Activated naive CD8-positive, alpha-beta T cell treated with anti-CD3 and anti-CD28 coated beads for 36 hours (primary cell): ENCODE measurements at places on chromosomes 1 and 21. TPM values are rescaled to one million over a fixed set of nuclear protein-coding genes. Genes with fewer than 3 reads are reported as not detected.
A peak's percentile ranks its signal among the peaks of the same experiment; 100 is the strongest.

Gene SLC6A17
- 0.04 TPM for total RNA-seq

Gene CCNL2
- total RNA-seq: 91.6 TPM

DNA sequence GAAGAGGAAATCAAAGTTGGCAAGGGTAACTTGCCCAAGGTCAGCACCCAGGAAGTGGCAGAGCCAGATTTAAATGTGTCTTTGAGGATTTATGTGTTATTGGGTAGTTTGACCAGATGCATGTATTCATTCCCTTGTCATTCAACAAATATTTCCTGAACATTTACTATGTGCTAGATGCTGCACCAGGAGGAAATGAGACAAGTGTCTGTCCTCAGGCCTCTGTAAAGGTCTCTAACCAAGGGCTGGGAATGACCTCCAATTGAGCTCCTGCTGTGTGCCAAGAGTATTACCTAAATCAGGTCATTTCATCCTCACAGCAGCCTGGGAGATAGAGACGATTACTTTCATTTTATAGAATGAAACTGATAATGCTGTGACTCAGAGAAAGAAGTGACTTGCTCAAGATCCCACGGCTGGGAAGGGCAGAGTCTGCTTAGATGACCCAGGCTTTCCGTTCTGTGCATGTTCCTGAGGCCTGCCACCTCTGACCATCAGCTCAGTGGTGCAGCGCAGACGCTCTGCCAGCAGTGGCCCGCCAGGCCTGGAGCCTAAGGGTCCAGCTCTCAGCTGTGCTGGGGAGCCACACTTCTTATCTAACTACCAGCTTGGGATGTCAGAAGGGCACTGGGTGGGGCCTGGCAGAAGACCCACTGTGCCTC, 3.5 kb upstream of the TTC22 start:
- peak; percentile 55 for DNase-seq

DNA sequence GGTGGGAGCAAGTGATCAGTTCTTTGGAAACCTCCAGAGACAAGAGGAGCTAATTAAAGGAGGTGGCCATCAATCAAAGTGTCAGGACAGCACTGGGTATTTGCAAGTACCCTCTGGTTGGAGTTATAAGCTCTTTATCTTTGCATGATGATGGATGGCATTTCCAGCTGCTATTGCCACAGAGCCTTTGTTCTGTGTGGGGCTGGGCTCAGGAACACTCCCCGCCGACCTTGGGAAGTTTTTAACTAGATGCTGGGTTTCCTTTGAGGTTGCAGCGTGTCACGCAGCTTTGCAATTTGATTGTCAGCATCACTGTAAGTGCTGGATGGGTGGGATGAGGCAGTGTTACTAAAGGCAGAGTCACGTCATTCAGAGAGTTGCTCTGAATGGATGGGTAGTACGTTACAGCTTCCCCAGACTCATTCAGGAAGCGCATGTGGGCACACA, 68.9 kb downstream of the CNIH3 start:
- DNase-seq: no peak

DNA sequence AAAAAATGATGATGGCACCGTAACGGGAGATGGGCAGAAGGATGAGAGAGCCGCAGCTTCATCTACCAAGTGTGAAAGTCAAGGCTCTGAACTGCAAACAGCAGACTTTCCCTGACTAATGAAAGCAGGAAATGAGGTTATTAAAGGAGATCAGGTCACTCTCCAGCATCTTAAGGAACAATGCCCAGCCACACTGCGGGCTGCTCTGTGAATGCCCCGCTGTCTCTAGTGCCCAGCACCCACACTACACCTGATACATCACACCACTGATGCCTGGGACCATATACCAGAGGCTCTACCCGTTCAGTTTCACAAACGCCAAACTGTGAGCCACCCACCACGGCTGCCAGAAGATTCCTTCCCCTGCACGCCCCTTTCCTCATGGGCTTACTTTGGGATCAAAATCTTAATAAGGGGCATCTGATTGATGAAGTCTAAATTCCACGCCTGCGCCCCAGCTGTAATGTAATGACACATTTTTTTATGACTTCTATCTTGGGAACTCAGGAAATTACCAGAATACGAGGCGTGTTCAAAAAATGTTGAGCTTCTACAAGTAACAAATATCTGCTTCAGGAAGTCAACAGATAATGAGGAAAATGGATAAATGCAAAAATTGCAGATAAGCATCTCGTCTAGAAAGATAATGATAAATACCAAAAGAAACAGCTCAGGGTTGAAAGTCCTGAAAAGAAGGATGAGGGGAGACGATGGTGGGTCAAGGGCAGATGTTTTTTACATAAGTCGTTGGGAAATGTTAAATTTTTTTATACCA, 72.0 kb downstream of the MIS18A start:
- no peak for DNase-seq

DNA sequence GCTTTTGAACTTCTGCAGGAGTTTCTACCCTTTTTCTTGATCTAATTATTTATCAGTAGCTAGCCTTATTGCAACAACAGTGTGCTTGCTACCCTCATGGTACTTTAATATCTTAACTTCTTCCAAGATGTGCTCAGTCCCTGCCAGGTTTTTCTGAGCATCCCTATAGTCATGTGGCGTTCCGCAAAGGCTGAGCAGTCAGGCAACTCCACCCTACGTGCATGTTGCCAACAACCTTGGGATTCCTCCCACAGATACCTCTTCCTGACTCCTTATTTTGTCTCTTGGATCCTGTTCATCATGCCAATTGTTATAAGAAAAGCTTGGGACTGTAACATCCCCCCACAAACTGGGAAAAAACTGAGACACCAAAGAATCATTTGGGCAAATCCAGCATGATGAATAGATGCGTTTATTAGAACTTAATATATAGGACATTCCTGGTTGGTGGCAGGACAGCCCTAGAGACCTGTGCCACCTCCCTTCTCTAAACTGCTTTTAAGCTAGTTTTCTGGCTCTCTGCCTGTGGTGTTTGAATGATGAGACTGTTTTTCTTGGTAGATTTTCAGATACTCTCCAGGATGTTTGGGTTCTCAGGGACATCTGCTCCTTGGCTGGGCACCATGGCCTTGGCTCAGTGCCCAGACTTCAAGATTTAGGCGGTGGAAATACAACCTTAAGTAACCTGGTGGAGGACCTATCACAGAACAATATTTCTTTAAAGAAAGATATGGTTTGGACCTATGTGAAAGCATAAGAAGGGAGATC, 27.1 kb upstream of the KCTD3 start:
- no peak for DNase-seq

Gene MIER1
- total RNA-seq: 52.9 TPM

- DNase-seq: no peak
These were observed 372.8 kb downstream of the PTBP2 start for GRCh38 chr1:97094247-97094972.

DNA sequence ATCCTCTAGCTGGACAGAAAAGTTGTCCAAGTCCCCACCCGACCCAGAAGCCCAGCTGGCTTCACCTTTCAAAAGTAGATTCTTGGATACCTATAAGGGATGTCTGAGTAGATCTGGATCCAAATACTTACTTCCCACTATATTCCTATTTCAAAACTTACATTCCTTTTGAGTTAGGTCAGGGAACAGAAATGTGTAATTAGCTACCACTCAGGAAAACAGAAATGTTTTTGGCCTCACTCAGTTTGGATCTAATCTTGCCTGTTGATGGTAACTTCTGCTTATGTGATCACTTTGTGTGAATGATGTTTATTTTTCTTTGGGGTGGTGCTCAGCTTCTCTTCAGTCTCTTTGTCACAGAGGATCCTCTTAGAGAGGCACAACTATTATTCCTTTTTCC, 814.4 kb upstream of the RGS18 start:
- DNase-seq: no peak

GRCh38 chr1:163361123-163361934, 39.6 kb downstream of the NUF2 start:
- DNase-seq: no peak

- no peak for DNase-seq
These were observed 40.4 kb downstream of the SLC35D1 start for GRCh38 chr1:67013573-67013972.

Gene FAM163A
- total RNA-seq: not detected

DNA sequence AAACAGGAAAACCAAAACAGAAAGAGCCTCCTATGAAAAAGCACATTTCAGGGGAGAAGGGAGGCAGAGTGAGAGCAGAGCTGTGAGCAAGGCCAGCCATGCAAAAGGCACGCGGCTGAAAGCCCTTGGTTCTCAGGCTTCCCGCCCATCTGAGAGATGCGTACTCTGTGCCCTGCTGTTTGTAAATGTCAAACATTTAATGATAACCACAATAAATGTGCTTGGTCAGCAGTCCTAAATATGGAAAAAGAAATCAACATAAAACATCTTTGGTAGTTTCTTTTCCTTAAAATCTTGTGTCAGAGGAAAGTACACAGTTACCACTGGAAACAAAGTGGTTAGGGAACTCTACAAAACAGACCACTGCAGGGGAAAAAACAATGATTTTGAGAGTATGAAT, 283.1 kb downstream of the DSCAM start:
- no peak for DNase-seq

GRCh38 chr21:26555540-26556146, 17.4 kb downstream of the CYYR1 start:
- no peak for DNase-seq

Gene TNNT2
- total RNA-seq: not detected

DNA sequence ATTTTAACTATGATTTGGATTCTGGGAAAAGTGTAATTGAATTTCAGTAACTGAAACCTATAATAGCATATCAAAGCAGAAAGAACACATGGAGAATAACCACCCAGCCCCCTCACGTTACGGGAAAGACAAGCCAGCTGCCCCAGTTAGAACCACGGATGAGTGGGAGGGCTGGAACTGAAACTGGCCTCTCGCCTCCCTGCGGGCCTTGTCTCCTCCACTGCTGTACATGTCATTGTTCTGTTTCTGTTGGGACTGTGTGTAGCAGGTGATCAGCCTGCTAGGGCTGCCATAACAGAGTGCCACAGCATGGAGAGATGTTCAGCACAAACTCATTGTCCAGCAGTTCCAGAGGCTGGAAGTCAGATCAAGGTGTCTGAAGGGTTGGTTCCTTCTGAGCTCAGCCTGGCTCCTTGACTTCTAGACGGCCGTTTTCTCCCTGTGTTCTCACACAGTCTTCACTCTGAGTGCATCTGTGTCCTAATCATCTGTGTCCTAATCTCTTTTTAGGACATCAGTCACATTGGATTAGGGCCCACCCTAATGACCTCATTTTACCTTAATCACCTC, 52.4 kb downstream of the MAP3K21 start:
- no peak for DNase-seq

Gene MED8
- 34.1 TPM for total RNA-seq

- DNase-seq: no peak
These were observed 35.0 kb downstream of the BATF3 start for GRCh38 chr1:212664409-212665199.

DNA sequence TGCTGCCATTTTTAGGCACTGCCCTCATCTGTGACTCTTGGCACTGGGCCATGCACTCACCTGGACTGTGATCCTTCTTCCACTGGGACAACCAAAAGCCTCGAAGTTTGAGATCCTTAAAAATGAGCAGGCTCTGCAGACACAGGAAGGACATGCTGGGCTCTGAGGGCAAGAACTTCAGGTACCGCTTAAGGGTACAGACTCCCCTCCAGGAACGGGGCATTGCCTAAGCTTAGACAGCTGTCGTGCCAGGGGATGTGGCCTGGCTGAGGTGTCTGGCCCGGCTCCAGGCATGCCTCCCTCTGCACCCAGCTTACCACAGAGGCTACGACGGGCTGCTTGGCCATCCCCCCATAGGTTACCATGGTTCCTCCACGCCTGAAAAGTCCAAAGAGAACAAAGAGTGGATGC, 14.2 kb upstream of the SRSF4 start:
- DNase-seq: no peak

GRCh38 chr1:241640867-241641622, 876 bp upstream of the CHML start:
- no peak for DNase-seq

DNA sequence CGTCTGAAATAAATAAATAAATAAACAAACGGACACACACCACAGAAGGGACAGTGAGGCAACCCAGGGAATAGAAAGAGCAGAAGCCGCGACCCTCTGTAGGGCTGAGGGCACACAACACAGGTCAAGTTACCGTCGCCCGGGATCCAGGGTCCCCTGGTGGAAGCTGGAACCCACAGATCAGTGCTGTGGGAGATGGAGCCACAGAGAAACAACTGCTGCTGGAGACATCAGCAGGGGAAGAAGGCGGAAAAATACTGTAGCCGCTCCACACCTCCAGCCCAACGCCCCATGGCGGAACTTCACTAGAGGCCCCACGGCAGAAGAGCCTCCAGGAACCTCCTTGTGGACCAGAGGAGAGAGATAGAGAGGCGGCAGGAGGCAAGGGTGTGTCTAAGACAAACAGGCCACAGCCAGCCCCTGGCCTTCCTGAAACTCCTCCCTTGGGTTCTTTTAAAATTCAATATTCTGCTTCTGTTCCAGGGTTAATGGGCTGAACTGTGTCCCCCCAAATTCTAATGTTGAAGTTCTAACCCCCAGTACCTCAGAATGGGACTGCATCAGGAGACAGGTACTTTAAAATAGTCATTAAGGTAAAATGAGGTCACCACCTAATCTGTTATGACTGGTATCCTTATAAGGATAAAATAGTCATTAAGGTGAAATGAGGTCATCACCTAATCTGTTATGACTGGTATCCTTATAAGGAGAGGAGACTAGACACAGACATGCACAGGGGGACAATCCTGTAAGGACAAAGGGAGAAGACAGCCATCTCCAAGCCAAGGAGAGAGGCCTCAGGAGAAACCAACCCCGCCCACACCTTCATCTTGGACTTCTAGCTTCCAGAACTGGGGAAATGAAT, 7.7 kb upstream of the HLCS start:
- DNase-seq: no peak

Gene DYNLT5
- not detected for total RNA-seq

Gene MTMR11
- total RNA-seq: 1.8 TPM

DNA sequence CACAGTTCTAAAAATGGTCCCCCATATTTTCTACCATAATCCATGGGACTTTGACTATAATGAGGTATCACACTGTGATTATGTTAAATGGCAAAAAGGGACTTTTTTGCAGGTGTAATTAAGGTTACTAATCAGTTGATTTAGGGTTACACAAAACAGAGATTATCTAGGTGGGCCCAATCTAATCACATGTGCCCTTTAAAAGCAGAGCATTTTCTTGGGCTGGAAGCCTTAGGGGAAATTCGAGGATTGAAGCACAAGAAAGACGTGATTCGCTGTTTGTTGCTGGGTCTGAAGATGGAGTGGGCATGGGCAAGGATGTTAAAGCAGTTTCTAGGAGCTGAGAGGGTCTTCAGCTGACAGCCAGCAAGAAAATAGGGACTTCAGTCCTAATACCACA, 13.4 kb downstream of the RAVER2 start:
- no peak for DNase-seq

GRCh38 chr1:20234788-20235535, 48.6 kb upstream of the PLA2G2C start:
- DNase-seq: no peak

GRCh38 chr21:29979043-29979442, 39.2 kb upstream of the GRIK1 start:
- no peak for DNase-seq

Gene OR2AK2
- total RNA-seq: not detected

GRCh38 chr1:38992412-38993111, 1.5 kb downstream of the AKIRIN1 start:
- no peak for DNase-seq
